GM12878 (cell line): ENCODE measurements at places on chromosomes 4 and X. TPM values are rescaled to one million over a fixed set of nuclear protein-coding genes. Genes with fewer than 3 reads are reported as not detected.

CT45A2 gene
- not detected in 2 replicates for total RNA-seq

FAM184B gene
- total RNA-seq, result not detected in 2 replicates

OPN1LW gene
- not detected in 2 replicates for total RNA-seq

CXorf65 gene
- 4.0 and 4.8 TPM in 2 replicates for total RNA-seq

IRS4 gene
- total RNA-seq, result not detected in 2 replicates

SLC34A2 gene
- total RNA-seq, result 0.59 and 1.3 TPM in 2 replicates

- DNase-seq, result no peak
Observed at GRCh38 chr4:87092389-87093141, 127.9 kb downstream of the KLHL8 start.

GRCh38 chr4:156021298-156021697 is 67.6 kb upstream of the CTSO start:
- no peak for DNase-seq
